ENCODE measurements at places on chromosomes 12 and 14.

- DNase-seq = no peak
Observed at GRCh38 chr14:32312010-32312331, 17.1 kb upstream of the AKAP6 start.

DNA sequence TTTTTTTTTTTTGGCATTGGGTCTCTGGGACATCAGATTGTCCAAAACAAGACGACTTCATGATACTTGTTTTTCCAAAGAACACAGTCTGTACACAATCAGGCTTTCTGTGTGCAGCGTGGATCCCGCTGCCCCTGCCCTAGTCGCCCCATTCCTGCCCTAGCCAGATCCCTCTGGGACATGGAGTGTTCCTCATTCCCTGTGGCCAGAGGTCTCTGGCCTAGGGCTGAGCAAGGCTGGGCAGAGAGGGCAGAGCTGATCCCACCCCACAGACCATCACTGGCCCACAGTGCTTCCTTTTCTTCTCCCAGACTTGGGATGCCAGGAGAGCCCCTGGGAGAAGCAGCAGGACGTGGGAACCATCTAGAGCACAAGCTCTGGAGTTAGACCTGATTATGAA is 20.9 kb upstream of the EIF2B2 start:
- no peak for DNase-seq

DNA sequence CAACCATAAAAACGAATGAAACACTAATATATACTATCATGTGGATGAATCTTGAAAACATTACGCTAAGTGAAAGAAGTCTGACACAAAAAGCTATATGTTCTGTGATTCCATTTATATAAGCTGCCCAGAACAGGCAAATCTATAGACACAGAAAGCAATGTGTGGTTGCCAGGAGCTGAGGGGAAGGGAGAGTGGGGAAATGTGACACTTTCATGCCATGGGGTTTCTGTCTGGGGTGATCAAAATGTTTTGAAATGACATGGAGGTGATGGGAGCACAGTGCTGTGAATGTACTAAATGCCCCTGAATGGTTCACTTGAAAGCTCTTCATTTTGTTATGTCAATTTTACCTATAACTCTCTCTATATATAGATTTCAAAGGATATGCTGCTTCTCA is 30.1 kb downstream of the ATG14 start:
- no peak for DNase-seq

- no peak for DNase-seq
Observed at GRCh38 chr12:91021076-91021475, 16.3 kb upstream of the EPYC start.

DNA sequence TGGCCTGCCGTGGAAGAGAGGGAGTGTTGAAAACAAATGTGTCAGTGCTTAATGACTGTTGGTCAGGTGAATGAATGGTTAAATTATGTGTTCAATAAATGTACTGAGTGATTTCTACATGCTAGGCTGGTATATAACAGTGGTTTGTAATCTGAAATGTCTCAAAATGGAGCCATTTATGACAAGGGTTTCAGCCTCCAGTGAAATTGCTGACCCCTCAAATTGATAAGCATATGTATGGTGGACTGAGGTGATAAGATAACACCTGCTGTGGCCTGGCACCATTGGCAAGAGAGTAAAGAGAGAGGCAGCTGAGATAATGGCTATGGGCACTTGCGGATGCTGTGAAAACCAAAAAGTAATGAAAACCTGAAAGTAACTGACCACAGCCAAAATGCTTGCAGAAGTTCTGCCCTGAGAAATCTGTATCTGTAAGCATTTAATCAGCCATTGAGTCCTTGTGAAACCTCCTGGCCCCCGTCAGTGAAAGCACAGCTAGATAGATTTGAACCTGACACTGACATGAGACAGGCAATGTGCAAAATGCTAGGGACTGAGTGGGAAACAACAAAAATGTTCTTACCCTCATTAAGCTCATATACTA is 1.4 kb upstream of the BCAT1 start:
- DNase-seq = no peak

- no peak for DNase-seq
Observed at GRCh38 chr14:76434220-76434619, 58.3 kb downstream of the ESRRB start.

DNA sequence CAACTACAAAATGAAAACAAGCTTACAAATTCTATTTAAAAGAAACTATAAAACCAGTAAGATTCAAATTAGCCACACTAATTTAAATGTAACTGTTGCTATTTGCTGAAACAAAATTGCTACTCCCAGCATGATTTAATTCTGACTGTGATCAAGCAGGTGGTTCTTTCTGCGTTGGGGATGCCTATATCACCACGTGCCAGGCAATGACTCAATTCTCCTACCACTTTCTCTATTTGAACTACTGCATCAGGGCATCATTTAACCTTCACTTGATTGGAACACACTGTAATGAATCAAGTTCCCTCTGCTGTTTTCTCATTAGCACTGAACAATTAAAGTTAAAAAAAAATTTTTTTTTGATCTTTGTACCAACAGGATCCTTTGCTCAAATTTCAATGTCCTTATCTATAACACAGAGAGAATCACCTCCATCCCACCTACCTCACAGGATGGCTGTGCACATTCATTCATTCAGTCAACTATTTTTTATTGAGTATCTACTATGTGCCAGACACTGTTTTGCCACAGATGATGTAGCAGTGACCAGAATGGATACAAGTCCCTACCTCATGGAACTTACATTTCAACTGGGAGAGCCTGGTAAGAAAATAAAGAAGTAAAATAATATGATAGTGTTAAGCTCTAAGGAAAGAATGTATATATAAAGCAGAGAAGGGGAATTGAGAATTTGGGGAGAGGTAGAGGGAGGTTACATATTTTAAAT is 8.0 kb upstream of the ACTN1 start:
- DNase-seq = no peak

DNA sequence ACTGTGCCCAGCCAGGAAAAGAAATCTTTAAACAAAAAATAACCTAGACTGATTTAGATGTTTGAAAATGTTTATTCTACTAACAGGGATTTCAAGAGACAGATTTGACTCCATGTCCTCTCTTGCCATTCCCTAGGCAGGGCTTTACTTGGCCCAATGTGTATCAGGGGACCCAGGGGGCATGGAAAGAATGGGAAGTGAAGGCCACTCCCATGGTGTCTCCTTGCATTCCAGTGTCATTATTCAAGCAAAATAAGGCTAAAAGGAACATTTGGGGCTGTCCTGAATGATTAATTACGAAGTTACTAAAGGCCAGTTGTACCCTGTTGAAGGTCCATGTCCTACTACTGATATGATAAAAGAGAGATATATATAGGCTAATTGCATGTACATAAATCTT is 151.9 kb upstream of the ATF7IP start:
- no peak for DNase-seq

DNA sequence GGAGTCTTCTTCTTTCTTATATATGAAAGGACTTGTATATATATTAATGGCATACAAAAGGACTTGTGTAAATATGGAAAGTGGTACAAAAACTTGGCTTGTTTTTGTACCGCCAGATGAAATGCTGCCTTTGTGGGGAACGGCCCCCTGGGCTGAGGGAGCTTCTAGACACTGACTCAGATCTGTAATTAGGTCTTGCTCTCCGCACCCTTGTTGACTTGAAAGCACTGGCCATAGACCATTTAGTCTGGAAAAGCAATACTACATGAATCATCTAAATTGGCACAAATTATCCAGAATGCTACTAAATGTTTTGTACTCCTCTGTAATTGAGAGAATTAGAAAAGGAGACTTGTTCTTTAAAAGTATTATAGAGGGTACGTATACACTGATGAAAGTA is 399.9 kb upstream of the RGS6 start:
- no peak for DNase-seq

DNA sequence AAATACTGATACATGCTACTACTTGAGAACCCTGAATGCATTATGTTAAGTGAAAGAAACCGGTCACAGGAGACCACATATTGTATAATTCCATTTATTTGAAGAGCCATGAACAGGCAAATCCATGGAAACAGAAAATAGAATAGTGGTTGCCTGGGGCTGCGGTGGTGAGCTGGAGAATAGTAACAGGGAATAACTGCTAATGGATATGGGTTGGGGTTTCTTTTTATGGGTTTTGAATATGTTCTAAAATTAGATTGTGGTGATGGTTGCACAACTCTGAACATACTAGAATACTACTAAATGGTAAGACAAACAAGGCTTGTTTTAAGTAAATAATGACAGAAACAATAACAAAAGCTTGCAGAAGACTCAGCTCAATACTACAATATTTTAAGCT is 293.0 kb downstream of the BTG1 start:
- no peak for DNase-seq

Data from activated naive CD4-positive, alpha-beta T cell treated with Interleukin-2 at 50 U/mL for 16 hours (primary cell).